ENCODE measurements at places on chromosomes 12 and 14. TPM values are rescaled to one million over a fixed set of nuclear protein-coding genes. Genes with fewer than 3 reads are reported as not detected.

GRCh38 chr14:104098272-104099095, 13.0 kb downstream of the ASPG start:
- H3K4me1 ChIP-seq, result peaks cover 11% of the 10 kb centered on the region
- peaks cover 8% of the 10 kb centered on the region for H3K27me3 ChIP-seq
- no peak for DNase-seq
- H3K27ac ChIP-seq, result no peak overlapping the region
- H3K4me3 ChIP-seq, result no peak overlapping the region

- no peak overlapping the region for H3K4me3 ChIP-seq
- peak overlapping the region; percentile 90 for H3K27ac ChIP-seq
- no peaks in the 10 kb centered on the region for H3K27me3 ChIP-seq
These were observed 21.7 kb upstream of the VPS37B start for GRCh38 chr12:122917507-122918121.

GRCh38 chr12:3363608-3364007, 127.4 kb upstream of the PRMT8 start:
- no peaks in the 10 kb centered on the region for H3K36me3 ChIP-seq
- H3K27me3 ChIP-seq, result peaks cover 91% of the 10 kb centered on the region
- no peak overlapping the region for H3K4me3 ChIP-seq

GRCh38 chr14:104865631-104866441, 768 bp downstream of the CEP170B start:
- DNase-seq, result peak; percentile 70
- H3K4me3 ChIP-seq, result peak overlapping the region; percentile 95
- no peaks in the 10 kb centered on the region for H3K27me3 ChIP-seq
- peaks cover 9% of the 10 kb centered on the region for H3K36me3 ChIP-seq
- peak overlapping the region; percentile 54 for H3K27ac ChIP-seq

DNA sequence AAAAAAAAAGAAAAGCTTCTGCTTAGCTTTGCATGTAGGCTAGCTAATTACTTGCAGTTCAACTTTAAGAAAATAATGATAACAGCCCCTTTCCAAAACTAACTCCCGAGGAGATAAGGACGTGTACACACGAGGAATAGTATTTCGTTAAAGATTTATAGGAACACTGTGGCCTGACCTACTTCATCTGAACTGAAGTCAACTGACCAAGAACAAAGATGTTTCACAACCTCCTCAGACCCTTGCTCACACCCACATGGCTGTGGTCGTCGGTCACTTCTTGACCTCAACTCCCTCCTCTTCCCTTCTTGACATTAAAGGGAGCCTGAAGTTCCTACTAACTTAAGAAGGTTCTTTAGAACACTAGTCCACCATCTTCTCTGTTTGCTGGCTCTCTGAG, 25.3 kb upstream of the FAM181A start:
- no peaks in the 10 kb centered on the region for H3K36me3 ChIP-seq
- peaks cover 69% of the 10 kb centered on the region for H3K27me3 ChIP-seq
- no peak for DNase-seq
- no peak overlapping the region for H3K4me3 ChIP-seq
- H3K4me1 ChIP-seq, result no peaks in the 10 kb centered on the region

CLEC4C gene
- total RNA-seq, result not detected

GRCh38 chr14:99004112-99004511, 267.9 kb downstream of the BCL11B start:
- no peak overlapping the region for H3K4me3 ChIP-seq
- H3K36me3 ChIP-seq, result no peaks in the 10 kb centered on the region
- H3K27me3 ChIP-seq, result peaks cover 14% of the 10 kb centered on the region

GRCh38 chr14:32006263-32007110, 70.6 kb upstream of the ARHGAP5 start:
- H3K27me3 ChIP-seq, result no peaks in the 10 kb centered on the region
- peak; percentile 14 for DNase-seq
- peak overlapping the region; percentile 33 for H3K4me3 ChIP-seq
- peak overlapping the region; percentile 96 for H3K27ac ChIP-seq

FAM186B gene
- total RNA-seq, result 1.7 TPM

DNA sequence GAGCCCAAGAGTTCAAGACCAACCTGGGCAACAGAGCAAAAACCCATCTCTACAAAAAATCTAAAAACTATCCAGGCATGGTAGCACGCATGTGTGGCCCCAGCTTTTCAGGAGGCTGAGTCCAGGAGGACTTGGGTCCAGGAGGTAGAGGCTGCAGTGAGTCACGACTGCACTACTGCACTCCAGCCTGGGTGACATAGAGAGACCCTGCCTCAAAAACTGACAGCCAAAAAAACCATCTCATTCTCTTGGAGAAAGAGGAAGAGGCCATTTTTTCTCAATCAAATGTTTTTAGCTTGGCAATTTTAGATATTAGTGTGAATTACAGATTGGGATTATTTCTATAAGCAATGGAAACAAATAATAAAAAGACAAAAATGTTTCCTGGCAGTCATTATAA, 38.2 kb downstream of the ZFC3H1 start:
- H3K4me3 ChIP-seq, result no peak overlapping the region
- H3K27ac ChIP-seq, result no peak overlapping the region
- no peaks in the 10 kb centered on the region for H3K27me3 ChIP-seq
- DNase-seq, result no peak
- peaks cover 63% of the 10 kb centered on the region for H3K36me3 ChIP-seq
- no peaks in the 10 kb centered on the region for H3K4me1 ChIP-seq

FITM1 gene
- 0.72 TPM for total RNA-seq

DNA sequence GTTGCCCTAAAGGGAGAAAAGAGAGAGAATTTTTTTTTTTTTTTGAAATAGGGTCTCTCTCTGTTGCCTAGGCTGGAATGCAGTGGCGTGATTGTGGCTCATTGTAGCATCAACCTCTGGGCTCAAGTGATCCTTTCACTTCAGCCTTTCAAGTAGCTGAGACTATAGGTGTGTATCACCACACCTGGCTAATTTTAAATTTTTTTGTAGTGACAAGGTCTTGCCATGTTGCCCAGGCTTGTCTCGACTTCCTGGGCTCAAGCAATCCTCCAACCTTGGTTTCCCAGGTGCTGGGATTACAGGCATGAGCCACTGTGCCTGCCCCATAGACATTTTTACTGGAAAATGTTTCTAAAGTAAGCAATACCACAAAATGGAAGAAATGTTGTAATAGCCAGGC, 36.8 kb downstream of the YARS2 start:
- no peak for DNase-seq
- H3K27me3 ChIP-seq, result no peaks in the 10 kb centered on the region

DNA sequence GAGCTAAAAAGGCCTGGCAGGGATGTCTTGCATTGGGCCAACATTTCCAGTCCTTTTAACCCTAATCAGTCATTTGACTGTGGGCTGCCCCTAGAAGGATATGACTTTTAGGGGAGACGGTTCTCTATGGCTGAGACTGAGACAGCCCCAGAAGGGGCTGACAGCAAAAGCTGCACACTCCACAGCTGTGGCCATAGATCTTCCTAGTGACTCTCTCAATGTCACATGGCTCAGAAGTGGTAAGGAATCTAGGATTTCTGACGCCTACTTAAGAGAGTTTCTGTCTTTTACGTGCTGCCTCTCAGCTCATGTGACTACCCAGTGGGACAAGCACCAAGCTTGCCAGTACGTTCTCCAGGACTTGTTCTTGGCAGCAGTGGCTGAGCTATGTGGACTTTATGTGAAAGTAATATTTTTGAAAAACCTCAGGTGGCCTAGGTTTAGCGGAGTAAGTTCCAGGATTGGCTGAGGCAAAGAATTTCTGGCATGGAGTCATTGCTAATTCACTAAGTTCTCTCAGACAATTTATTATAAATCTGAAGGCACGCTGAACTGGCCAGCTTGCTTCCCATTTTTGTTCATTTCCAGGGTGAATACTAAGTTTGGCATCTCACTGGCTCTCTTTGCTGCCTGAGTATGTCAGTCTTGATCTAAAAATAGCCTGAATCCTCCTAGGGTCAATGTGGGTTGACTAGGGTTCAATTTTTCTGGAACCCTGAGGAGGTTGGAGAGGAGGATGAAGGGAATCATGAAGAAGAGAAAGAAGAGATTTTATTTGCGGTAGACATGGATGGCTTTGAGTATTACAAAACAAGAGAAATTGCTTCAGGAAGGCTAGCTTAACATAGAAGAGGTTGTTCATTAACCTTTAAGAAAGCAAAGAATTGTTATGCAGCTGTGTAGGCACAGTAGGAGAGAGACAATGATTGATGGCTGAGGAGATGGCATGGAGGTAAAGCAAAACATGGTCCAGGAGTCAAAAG, 271.8 kb downstream of the AEBP2 start:
- no peak overlapping the region for H3K4me3 ChIP-seq
- no peaks in the 10 kb centered on the region for H3K4me1 ChIP-seq
- no peaks in the 10 kb centered on the region for H3K36me3 ChIP-seq
- no peak for DNase-seq
- H3K27me3 ChIP-seq, result no peaks in the 10 kb centered on the region
- H3K27ac ChIP-seq, result no peak overlapping the region

DNA sequence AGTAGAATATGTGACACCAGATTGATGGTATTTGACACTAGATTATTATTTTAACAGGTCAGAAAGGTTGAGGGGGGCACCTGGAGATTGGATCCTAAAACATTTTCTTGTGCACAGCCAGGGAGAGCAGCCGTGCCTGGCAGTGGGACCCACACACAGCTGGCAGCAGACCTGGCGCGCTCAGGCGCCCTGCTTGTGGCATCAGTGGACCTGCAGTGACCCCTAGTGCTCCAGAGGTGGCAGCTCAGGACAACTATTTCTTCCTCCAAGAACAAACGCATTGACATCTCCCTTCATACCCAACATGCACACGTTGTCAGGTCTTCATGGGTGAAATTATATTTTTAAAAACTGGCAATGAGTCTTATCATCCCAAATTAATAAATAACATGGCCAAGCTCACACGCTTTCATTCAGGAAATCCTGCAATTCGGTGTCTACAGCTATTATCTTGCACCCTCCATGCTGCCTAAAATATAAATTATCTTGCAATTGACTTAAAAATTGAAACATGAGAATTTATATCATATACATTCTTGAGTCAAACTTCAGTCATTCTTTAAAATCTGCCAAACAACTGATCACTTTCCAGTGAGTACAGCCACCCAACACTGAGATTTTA, 7.7 kb upstream of the TMEM132D start:
- peaks cover 17% of the 10 kb centered on the region for H3K27me3 ChIP-seq
- H3K4me1 ChIP-seq, result no peaks in the 10 kb centered on the region
- H3K36me3 ChIP-seq, result no peaks in the 10 kb centered on the region
- H3K27ac ChIP-seq, result no peak overlapping the region

DNA sequence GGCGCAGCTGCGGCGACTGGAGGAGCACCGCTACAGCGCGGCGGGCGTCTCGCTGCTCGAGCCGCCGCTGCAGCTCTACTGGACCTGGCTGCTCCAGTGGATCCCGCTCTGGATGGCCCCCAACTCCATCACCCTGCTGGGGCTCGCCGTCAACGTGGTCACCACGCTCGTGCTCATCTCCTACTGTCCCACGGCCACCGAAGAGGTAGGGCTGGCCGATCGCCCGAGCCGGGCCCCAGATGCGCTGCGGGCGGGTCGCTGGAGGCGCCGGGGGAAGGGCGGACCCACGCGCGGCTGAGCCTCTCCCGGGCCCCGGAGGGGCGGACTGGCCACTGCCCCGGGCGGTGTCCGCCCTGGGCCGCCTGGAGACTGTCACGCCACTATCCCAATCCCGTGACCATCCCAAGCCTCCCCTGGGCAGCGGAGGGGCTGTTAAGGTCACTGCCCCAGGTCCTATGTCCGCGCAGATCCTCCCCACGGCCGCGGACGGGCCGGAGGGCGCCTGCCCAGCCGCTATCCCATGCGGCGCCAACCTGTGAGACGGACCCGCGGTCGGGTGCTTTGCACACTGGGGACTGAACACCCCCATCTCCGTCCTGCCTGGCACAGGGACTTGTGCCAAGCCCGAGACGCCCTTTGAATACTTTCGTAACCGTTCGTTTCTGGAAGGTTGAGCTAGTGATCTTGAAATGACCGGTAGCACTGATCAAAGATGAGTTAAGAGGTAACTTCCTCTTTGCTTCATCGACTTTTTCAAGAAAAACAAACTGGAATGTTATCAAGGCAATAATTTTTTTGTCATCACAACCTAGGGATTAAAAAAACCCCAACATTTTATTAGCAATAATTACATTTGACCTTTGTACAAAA, 725 bp downstream of the CHPT1 start:
- H3K4me1 ChIP-seq, result peaks cover 27% of the 10 kb centered on the region
- no peak overlapping the region for H3K27ac ChIP-seq
- H3K4me3 ChIP-seq, result peak overlapping the region; percentile 78
- no peaks in the 10 kb centered on the region for H3K36me3 ChIP-seq

SERPINA1 gene
- not detected for total RNA-seq

- no peak overlapping the region for H3K4me3 ChIP-seq
- H3K27me3 ChIP-seq, result no peaks in the 10 kb centered on the region
These were observed 32.0 kb downstream of the CHGA start for GRCh38 chr14:92954933-92955332.

GRCh38 chr12:48686615-48687334, 4.7 kb upstream of the KANSL2 start:
- H3K4me1 ChIP-seq, result no peaks in the 10 kb centered on the region
- DNase-seq, result no peak
- no peak overlapping the region for H3K4me3 ChIP-seq
- no peaks in the 10 kb centered on the region for H3K27me3 ChIP-seq

DNA sequence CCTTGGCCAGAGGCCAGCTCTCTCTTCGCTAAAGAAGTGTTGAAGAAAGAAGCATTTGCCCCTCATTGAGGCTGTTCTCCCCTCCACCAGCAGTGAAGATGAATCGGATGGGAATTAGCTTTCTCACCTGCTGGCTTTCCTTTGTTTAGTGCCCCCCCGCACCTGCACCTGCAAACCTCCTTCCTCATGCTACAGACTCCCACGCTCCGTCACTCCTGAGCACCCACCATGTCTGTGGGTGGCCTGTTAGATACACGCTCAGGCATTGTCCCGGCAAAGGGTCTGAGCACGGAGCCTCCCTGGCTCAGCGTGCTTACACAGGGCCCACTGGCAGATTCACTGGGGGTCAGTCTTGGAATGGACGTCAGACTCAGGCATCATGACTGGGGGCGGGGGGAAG, 121.6 kb downstream of the GLT1D1 start:
- H3K36me3 ChIP-seq, result no peaks in the 10 kb centered on the region
- H3K4me3 ChIP-seq, result no peak overlapping the region
- DNase-seq, result no peak
- H3K27me3 ChIP-seq, result peaks cover 68% of the 10 kb centered on the region
- no peaks in the 10 kb centered on the region for H3K4me1 ChIP-seq

DNA sequence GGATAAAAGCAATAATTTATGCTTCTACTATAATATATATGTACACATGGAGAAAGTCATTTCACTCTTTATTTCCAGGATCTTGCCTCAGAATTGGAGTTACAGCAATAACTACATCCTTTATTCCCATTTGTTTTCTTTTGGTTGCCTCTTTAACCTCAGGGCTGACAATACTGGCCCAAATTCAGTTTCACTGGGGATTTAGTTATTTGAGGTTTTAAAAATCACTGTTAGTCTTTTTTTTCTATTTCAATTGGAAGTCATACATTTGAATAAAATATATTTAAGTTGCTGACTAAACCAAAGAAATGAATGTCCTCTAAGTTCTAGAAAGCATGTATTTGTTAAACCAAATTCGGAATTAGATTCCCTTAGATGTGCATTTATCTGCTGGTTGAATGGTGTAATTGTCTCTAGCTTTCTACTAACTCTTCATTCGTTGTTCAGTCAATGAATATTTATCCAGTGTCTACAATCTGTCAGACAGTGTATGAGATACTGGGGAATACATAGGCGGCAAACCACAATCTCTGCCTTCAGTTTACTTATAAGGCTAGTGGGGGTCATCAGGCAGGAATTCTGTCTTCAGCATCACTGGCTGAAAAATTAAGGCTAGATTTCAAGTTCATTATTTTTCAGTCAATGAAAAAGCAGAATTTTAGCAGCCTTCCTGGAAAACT, 190.8 kb upstream of the ARHGAP5 start:
- no peak overlapping the region for H3K4me3 ChIP-seq
- peaks cover 2% of the 10 kb centered on the region for H3K4me1 ChIP-seq
- no peaks in the 10 kb centered on the region for H3K27me3 ChIP-seq
- H3K27ac ChIP-seq, result no peak overlapping the region
- H3K36me3 ChIP-seq, result no peaks in the 10 kb centered on the region
- DNase-seq, result no peak

SDR9C7 gene
- not detected for total RNA-seq

ESRRB gene
- not detected for total RNA-seq

HSP90AA1 gene
- total RNA-seq, result 1,314 TPM

BDKRB1 gene
- total RNA-seq, result not detected
